Hindlimb muscle (tissue), 1 donor: ENCODE measurements at places on chromosomes 1 and 21. TPM values are rescaled to one million over a fixed set of nuclear protein-coding genes. Genes with fewer than 3 reads are reported as not detected.
A peak's percentile ranks its signal among the peaks of the same experiment; 100 is the strongest.

- DNase-seq: no peak
These were observed 65.4 kb downstream of the RUNX1 start for GRCh38 chr21:34983680-34984086.

- DNase-seq: no peak
These were observed at the start of gene SYT14 for GRCh38 chr1:209937996-209938959. Gene SYT14, plus strand, starts transcription at chr1:209938217. Its CDS starts 48 bp downstream, at chr1:209938265.

- DNase-seq: no peak
These were observed 559.3 kb upstream of the USP24 start for GRCh38 chr1:55774446-55774845.

DNA sequence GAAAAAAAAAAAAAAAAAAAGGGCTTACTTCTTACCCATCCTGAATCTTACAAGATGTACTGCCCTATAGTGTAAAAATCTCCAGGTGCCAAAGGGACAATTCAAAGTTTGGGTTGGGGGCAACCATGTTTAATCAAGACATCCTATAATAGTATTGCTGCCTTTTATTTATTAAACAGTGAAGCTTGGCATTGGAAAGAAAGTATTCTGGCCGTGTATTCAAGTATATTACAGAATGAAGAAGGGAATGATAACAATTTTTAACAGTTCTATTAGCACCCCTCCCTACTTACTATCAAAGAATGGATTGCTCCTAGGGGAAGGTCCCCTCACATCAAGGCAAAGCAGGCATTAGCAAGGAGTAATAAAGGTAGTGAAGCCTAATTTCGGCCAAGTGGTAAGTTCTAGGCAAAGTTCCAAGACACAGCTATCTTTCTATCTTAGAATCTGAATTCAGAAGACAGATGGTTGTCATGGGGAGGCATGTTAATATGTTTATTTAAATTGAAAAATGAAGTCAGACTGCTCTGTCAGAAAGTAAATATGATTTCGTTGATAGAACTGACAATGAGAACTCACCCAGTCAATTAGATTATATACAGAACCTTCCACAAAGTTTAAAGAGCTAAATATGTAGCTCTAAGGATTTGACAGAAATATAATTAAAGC is 24.6 kb downstream of the ST7L start:
- no peak for DNase-seq

- DNase-seq: no peak
These were observed 71.5 kb downstream of the HHAT start for GRCh38 chr1:210400043-210400840.

DNA sequence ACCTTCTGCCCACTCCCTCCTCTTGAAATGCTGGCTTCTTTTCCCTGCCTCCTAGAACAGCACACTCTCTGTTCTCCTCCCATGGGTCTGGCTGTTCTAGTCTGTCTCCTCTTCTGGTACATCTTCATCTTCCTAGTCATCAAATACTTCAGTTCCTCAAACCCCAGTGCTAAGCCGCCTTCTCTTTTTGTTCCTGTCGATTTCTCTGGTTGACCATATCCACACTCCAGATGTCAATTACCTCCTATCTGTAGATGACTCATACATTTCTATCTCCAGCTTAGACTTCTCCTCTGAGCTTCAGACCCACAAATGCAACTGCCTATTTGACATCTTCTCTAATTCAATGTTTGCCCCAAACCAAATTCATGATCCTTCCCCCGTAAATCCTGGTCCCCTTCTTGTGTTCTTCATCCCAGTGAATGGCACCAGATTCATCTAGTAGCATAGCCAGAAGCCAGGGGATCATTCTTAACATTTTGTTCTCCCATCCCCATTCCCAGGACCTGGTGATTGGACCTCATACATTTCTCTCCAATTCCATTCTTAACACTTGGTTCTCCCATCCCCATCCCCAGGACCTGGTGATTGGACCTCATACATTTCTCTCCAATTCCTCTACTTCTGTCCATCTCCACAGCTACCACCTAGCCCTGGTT is 35.9 kb downstream of the USP24 start:
- no peak for DNase-seq

DNA sequence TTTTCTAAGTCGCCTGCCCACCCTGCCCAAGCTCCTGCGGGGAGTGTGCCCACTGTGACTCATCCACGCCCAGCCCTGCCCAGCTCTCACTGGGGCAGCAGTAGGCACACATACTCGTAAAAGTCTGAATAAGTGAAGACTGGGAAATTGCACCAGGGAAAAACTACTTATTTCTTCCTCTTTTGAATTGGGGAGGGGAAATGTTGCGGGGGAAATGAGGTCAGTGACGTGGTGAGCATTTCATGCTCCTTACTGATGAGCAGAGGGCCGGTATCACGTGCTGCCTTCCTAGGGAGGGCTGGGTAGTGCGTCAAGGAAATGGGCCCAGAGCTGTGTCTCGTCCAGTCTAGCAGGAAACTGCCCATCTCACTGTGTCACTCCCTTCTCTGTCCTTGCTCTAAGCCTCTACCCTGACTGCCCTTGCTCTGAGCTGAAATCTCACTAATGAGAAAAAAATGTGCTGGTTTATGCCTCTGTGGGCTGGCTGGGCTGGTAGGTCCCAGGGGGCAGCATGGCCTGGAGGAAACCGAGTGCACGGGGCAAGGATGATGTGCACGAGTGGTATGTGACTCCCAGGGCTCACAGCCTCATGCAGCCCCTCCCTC is 13.5 kb upstream of the TNFRSF1B start:
- peak; percentile 36 for DNase-seq

DNA sequence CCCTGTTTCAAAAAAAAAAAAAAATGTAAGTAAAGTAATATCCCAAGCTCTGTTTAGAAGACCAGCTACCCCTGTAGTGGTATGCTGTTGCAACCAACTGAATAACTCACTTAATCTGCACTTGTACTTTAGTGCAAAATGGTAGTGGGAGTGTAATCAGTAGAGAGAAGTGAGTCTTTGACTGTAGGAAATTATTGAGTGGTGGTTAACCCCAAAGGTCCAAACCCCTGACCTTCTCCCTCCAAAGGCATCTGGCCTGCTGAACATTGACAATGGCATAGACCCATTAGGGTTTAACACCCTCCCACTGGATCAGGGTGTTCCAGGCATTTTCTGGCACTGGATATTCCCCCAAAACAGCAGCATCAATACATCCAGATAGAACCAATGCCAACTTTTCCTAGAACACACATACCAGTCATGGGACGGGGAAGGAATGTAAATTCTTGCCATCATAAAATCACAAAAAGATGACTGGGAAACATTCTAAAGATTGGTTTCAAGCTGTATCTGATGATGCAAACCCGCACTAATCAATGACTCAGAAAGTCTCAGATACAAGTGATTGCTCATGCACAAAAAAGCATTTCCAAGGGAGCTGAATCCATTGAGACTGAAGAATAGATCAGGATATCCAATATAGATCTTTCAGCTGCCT is 110.3 kb downstream of the MRPL39 start:
- DNase-seq: no peak

DNA sequence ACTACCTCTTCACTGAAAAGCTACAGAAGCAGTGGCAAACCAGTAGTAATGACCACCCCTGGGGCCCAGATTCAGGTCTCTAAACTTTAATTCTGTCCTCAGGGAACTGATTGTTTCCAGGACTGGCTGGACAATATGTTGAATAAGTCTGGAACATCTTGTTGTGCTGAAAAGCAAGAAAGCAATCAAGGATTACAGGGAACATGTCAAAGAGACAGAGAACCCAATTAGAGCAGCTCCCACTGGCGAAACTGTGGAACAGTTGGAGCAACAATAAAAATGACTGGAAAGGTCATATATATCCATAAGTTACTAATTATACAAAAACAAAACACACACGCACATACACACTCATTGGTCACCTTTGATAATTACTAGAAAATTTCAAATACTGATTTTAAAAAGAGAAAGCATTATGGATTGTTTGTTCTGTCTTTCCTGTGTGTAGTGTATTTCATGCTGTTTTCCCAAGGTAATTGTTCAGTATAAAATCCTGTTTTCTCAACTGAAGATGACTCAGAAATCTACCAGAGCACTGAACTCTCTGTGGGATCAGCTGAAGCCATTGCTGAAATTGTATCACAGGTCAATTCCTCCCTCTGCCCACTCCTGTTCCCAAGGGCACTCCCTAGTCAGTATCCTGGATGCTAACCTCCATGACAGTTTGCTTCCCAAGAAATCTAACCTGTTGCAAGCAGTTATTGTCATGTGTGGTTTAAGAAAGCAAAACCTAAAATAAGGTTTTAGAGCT is 83.6 kb upstream of the RGS1 start:
- DNase-seq: no peak

GRCh38 chr1:31931593-31932225 is 6.5 kb downstream of the PTP4A2 start:
- DNase-seq: no peak

DNA sequence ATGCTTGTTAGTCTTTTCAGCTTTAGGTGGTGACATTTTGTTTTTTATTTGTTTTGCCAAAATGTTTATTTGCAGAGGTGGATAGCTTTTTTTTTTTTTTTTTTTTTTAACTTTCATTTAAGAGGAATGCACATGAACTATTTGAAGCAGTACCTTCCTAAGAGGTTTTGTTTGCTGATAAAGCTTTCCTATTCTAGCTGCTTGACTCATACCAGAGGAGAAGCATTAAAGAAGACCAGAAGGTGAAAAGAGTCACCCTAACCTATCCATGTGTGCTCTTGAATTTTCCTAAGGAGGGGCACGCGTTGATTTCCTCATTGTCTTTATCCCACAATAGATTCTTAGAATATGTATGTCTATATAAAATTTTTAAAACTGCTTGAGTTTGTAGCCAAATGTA is 57.7 kb downstream of the PRDM2 start:
- no peak for DNase-seq

The WNT3A gene
- not detected for polyA plus RNA-seq

The RIPPLY3 gene
- polyA plus RNA-seq: 0.17 TPM

The PLPP3 gene
- polyA plus RNA-seq: 127 TPM

The ZSWIM5 gene
- 0.34 TPM for polyA plus RNA-seq

The C1orf115 gene
- 11.9 TPM for polyA plus RNA-seq
